ENCODE measurements at places on chromosomes 7 and 10. TPM values are rescaled to one million over a fixed set of nuclear protein-coding genes. Genes with fewer than 3 reads are reported as not detected.

CCL24 gene
- total RNA-seq = 0.53 TPM

RAB18 gene
- total RNA-seq = 72.9 TPM

POLR3A gene
- 30.2 TPM for total RNA-seq

CARD11 gene
- 10.1 TPM for total RNA-seq

HOXA6 gene
- not detected for total RNA-seq

GDF2 gene
- not detected for total RNA-seq

LRRD1 gene
- total RNA-seq = 0.07 TPM

GIMAP4 gene
- 242 TPM for total RNA-seq

LBX1 gene
- total RNA-seq = not detected

BICC1 gene
- total RNA-seq = 3.9 TPM

SLC18A2 gene
- under 0.01 TPM for total RNA-seq

HYAL4 gene
- not detected for total RNA-seq

CNPY1 gene
- total RNA-seq = not detected

AKR1C8 gene
- total RNA-seq = not detected

LIPN gene
- not detected for total RNA-seq

CCDC7 gene
- 19.6 TPM for total RNA-seq

PLXDC2 gene
- 1.5 TPM for total RNA-seq

VSTM4 gene
- total RNA-seq = 0.27 TPM

GBX1 gene
- total RNA-seq = not detected
